ENCODE measurements at places on chromosomes 2 and 18. TPM values are rescaled to one million over a fixed set of nuclear protein-coding genes. Genes with fewer than 3 reads are reported as not detected.

The EN1 gene
- not detected for total RNA-seq

The REG3A gene
- total RNA-seq = not detected

The UGT1A3 gene
- not detected for total RNA-seq

DNA sequence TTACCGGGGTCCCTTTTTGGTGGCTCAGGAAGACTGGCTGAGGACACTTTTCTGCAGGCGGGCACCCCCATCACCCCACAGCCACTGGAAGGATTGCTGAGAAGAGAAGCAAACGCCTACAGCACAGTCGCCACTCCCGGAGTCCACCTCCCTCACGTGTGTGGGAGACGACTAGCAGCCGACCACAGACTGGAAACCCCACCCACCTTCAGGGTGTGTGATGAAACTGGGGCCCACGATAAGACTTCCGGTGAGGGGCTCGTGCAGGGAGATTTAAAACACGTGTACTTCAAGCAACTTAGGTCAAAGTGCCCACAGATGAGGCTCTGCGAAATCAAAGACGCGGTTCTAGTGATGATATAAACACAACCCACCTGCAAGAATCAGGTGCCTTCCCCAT lies 26.3 kb downstream of the MBP start:
- peak overlapping the region; percentile 80 for H3K27ac ChIP-seq
- H3K36me3 ChIP-seq = peaks cover 38% of the 10 kb centered on the region
- H3K4me3 ChIP-seq = no peak overlapping the region
- no peaks in the 10 kb centered on the region for H3K27me3 ChIP-seq
- peak; percentile 80 for DNase-seq

DNA sequence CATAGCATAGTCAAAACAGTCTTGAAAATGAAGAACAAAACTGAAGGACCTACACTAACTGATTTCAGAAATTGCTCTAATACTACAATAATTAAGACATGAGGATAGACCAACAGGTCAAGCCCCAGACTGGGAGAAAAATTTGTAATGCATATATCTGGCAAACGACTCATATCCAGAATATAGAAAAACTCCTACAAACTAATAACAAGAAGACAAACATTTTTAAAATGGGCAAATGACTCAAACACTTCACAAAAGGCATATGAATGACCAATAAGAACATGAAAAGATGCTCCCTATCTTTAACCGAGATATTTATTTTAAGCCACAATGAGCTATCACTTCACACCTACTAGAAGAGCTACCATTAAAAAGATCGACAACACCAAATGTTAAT lies 14.2 kb downstream of the TGFBRAP1 start:
- no peak overlapping the region for H3K27ac ChIP-seq
- no peaks in the 10 kb centered on the region for H3K27me3 ChIP-seq
- H3K36me3 ChIP-seq = peaks cover 2% of the 10 kb centered on the region
- H3K4me1 ChIP-seq = peaks cover 13% of the 10 kb centered on the region

- no peak for DNase-seq
- H3K4me1 ChIP-seq = no peaks in the 10 kb centered on the region
- H3K4me3 ChIP-seq = no peak overlapping the region
- H3K27me3 ChIP-seq = no peaks in the 10 kb centered on the region
- no peak overlapping the region for H3K27ac ChIP-seq
These were observed 78.7 kb upstream of the ITGA4 start for GRCh38 chr2:181378491-181378890.

- no peak for DNase-seq
- H3K36me3 ChIP-seq = no peaks in the 10 kb centered on the region
- H3K27ac ChIP-seq = no peak overlapping the region
- no peak overlapping the region for H3K4me3 ChIP-seq
- no peaks in the 10 kb centered on the region for H3K27me3 ChIP-seq
These were observed 33.0 kb downstream of the COL5A2 start for GRCh38 chr2:189146553-189146952.

DNA sequence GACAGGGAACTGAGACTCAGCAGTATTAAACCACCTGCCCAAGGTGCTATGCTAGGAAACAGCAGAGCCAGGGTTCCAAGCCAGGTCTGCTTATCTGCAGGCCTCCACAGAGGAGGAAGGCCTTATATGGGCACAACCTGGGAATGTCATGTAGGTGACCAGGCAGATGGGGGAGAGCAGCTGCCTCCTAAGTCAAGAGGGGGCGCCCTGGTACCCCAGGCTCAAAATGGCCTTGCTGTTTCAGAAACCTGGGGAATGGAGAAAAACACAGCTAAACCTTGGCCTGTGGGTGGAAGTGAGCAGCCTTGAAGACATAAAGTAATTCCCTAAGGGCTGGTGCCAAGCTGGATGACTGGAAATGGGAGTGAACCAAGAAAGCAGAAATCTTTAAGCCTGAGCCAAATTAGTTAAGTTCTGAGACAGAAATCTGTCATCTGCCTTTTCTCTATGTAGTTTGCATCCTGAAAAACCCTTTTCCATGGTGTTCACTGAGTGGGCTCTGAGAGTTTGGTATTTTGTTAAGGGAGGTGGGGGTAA lies 79.1 kb downstream of the MAPK4 start:
- H3K36me3 ChIP-seq = no peaks in the 10 kb centered on the region
- no peak overlapping the region for H3K4me3 ChIP-seq

GRCh38 chr2:187715590-187715989 lies 161.4 kb upstream of the TFPI start:
- no peaks in the 10 kb centered on the region for H3K36me3 ChIP-seq
- no peak overlapping the region for H3K27ac ChIP-seq
- no peak for DNase-seq
- no peaks in the 10 kb centered on the region for H3K4me1 ChIP-seq
- H3K27me3 ChIP-seq = no peaks in the 10 kb centered on the region
- no peak overlapping the region for H3K4me3 ChIP-seq

GRCh38 chr2:33130544-33130943 lies 183.8 kb downstream of the LTBP1 start:
- H3K4me3 ChIP-seq = no peak overlapping the region
- H3K36me3 ChIP-seq = no peaks in the 10 kb centered on the region
- peaks cover 12% of the 10 kb centered on the region for H3K27me3 ChIP-seq
- no peak overlapping the region for H3K27ac ChIP-seq
- H3K4me1 ChIP-seq = no peaks in the 10 kb centered on the region
